Vagina (tissue), 2 donors: ENCODE measurements at places on chromosomes 7 and 10. TPM values are rescaled to one million over a fixed set of nuclear protein-coding genes. Genes with fewer than 3 reads are reported as not detected.

LAMB1 gene
- total RNA-seq: 152 TPM

GPR158 gene
- 0.49 TPM for total RNA-seq

GRCh38 chr7:22375359-22376048 is 18.6 kb upstream of the RAPGEF5 start:
- no peak for DNase-seq

DNA sequence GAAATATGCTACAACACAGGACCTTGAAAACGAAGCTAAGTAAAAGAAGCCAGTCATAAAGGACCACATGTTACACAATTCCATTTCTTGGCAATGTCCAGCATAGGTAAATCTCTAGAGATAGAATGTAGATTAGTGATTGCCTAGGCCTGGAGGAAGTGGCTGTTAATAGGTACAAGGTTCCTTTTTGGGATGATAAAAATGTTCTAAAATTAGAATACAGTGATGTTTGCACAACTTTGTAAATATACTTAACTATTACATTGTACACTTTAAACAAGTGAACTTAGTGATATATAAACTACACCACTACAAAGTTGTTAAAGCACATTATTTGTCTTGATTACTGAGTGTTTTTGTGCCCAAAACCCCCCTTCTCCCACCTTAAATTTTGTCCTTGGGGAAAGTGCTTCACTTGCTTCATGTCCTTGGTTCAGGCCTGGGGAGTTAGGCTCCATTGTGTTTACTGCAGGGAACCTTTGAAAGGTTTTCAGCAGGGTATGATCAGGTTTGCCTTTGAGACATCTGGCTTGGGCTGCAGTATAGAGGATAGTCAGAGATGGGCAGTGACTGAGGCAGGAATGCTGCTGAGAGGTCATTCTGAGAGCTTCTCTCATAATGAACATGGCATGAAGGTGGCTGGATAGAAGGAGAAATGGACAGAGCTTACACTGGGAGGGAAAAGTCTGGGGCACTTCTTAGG is 1052.6 kb downstream of the REEP3 start:
- no peak for DNase-seq
